ENCODE measurements at places on chromosomes 6 and 20. TPM values are rescaled to one million over a fixed set of nuclear protein-coding genes. Genes with fewer than 3 reads are reported as not detected.

CNKSR3 gene
- 10.7 TPM for total RNA-seq

OR2B6 gene
- total RNA-seq = 0.15 TPM

VGLL2 gene
- total RNA-seq = not detected

SRXN1 gene
- total RNA-seq = 194 TPM

POM121L2 gene
- total RNA-seq = not detected

TSBP1 gene
- not detected for total RNA-seq

PACRG gene
- total RNA-seq = not detected

VSX1 gene
- 0.99 TPM for total RNA-seq

TRIM15 gene
- not detected for total RNA-seq

ENPP3 gene
- not detected for total RNA-seq

HACE1 gene
- total RNA-seq = 3.5 TPM

NTSR1 gene
- total RNA-seq = 0.10 TPM

PPP1R3G gene
- 2.2 TPM for total RNA-seq
